Activated naive CD4-positive, alpha-beta T cell treated with anti-CD3 and anti-CD28 coated beads, Interleukin-2, amount 50 U/mL, for 72 hours (primary cell): ENCODE measurements at places on chromosomes 7 and 10.

GRCh38 chr7:117019287-117019686 is 66.0 kb downstream of the ST7 start:
- no peak for DNase-seq

DNA sequence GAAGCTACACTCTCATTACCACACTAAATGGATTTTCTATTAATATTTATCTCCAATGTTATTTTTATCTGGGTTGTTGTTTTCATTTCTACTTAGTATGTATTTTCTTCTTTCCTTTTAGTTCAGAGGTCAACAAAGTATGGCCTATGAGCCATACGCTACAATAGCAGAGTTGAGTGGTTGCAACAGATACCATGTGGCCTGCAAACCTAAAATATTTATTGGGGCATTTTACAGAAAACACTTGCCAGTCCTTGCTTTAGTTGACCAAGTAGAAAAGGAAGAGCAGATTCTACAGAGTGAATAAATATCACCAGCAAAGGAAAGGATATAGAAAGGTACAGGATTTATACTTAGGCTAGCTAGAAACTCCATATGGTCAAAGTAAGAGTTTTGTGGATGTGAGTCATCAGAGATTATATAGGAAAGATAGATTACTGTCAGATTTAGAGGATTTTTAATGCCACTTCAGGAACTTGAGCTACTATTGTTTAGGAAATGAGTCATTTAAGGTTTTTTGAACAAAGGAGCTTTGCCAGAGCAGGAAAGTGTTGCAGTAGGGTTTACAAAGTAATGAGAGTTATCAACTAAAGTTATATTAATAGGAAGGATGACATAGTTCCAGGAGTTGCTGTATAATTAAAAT is 323.3 kb upstream of the KAT6B start:
- no peak for DNase-seq

GRCh38 chr10:130809761-130810515 is 501.6 kb downstream of the TCERG1L start:
- no peak for DNase-seq

- DNase-seq, result no peak
Measured at GRCh38 chr10:125781374-125781773, 5.8 kb upstream of the MMP21 start.
